ENCODE measurements at places on chromosomes 6 and 20.

DNA sequence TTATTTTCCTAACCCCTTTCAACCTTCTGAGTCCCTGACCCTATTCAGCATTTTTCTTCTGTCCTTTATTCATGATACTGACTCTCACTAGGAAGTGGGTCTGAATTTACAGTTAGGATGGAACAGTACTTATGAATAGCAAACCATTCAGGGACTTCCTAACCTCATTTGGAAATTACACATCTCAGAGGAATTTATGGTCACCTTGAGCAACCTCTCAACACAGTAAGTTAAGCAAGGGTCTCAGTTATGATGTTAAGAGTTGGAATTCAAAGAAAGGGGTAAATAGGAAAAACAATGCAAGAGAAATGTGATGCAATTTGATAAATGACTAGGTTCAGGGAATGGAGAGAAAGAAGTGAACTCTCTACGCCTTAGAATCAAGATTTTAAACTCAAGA is 97.3 kb downstream of the GPR6 start:
- DNase-seq = no peak

- no peak for DNase-seq
Measured at GRCh38 chr6:122894791-122895190, 101.2 kb upstream of the CLVS2 start.

DNA sequence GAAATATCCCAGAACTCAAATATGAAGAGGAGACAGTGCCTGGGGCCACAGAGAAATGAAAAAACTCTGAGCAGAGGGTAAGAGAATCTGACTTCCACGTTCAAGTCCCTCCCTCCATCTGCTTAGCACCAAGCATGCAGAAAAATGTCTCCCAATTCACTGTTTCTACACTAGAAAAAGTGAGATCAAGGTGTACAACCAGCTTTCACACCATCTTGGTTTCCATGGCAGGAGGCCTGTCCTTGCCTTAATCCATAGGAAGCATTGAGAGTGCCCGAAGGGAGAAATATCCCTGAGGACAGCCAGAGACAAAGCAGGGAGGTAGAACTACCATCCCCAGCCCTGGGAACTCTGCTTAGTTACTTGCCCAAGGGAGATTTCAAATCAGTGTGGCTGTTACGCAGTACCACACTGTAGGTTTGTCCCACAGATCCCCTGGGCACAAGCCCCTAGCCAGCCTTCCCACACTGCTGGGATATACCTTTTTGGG is 82.9 kb downstream of the SCML4 start:
- no peak for DNase-seq

- DNase-seq = no peak
Measured at GRCh38 chr6:129029778-129030177, 146.8 kb downstream of the LAMA2 start.

GRCh38 chr6:21494505-21494904 is 99.0 kb upstream of the SOX4 start:
- DNase-seq = no peak

DNA sequence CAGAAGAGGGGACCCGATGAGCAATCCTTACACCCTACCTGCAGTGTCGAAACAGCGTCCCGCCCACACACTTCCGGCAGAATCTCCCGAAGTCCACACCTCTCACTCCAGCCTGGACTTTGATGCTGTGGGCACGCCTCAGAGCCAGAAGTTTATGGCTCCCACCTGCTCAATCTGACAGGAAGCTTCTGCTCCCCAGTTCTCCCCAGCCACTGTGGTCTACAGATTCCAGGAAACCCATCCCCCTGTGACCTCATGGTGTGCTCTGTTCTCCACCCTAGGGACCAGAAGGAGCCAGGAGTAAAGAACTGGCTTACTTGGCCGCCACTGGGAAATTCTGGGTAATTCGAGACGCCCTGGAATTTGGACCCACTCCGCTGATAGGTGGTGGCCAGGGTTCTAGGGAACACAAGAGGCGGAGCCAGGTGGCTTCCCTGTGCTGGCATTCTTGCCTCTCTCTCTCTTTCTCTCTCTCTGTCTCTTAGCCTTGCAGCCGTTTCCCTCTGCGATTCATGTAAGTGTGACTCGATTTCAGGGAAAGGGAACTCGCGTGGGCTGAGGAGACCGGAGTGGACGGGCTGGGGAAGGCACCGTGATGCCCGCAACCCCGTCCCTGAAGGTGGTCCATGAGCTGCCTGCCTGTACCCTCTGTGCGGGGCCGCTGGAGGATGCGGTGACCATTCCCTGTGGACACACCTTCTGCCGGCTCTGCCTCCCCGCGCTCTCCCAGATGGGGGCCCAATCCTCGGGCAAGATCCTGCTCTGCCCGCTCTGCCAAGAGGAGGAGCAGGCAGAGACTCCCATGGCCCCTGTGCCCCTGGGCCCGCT is at the start of gene TRIM15:
TSS of gene TRIM15 (plus strand) at position 457 of the 828 bp plus-strand sequence. CDS start at position 596, 139 bp downstream.
- DNase-seq = no peak

DNA sequence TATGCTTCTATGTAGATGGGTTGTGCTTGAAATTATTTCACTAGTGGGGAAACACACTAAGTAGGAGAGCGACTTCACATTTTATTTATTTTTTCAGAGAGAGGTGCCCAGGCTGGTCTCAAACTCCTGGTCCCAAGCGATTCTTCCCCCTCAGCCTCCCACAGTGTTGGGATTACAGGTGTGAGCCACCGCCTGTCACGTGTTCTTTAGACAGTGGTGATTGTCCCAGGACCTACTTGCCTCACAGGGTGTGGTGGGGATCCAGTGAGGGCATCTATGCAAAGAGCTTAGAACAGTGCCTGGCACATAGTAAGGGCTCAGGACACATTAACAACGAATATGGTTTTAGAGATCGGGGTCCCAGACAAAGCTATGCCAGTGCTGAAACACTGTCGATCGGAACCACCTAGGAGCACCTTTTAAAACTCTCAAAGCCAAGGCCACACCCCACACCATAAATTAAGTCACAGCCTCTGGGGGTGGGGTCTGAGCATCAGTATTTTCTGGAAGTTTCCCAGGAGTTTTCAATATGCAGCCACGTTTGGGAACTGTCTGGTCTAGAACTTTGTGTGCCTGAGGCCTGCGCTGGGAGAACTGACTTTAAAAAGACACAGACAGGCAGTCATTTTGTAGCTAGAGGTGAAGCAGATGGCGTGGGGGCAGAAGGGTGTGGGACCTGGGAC is 4.8 kb upstream of the BCAS4 start:
- no peak for DNase-seq

DNA sequence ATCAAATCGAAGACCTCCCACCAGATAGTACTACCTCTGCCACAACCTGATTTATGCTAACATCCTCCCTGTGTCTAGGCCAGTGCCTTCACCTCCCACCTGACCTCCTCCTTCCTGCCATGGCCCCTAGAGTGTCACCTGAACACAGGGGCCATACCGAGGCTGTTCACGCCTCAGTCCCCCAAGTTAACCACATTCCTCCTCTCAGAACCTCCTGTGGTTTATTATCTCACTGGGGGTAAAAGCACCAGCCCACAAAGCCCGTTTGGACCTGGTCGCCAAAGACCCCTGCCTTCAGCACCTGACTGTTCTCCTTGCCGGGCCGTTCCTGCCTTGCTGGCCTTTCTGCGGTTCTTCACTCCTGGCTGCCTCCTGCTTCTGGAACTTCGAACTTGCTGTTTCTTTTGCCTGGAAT is 13.7 kb downstream of the MAS1 start:
- no peak for DNase-seq
